T-helper 17 cell (primary cell): ENCODE measurements at places on chromosomes 5 and 9. TPM values are rescaled to one million over a fixed set of nuclear protein-coding genes. Genes with fewer than 3 reads are reported as not detected.

TAL2 gene
- total RNA-seq, result not detected

C9orf50 gene
- not detected for total RNA-seq

SUSD3 gene
- 62.3 TPM for total RNA-seq

ZMAT2 gene
- total RNA-seq, result 41.5 TPM

BTNL3 gene
- not detected for total RNA-seq

PCDHGA10 gene
- 0.18 TPM for total RNA-seq

GCNT1 gene
- 9.0 TPM for total RNA-seq

ADAMTSL1 gene
- not detected for total RNA-seq

TLX3 gene
- not detected for total RNA-seq

GARNL3 gene
- 2.0 TPM for total RNA-seq

CDX1 gene
- total RNA-seq, result not detected

PCDHB3 gene
- total RNA-seq, result not detected

SCGB3A1 gene
- total RNA-seq, result not detected

SPATA31A3 gene
- total RNA-seq, result not detected

GABRA1 gene
- 0.10 TPM for total RNA-seq

ENC1 gene
- 0.70 TPM for total RNA-seq

PRDM9 gene
- total RNA-seq, result not detected

EIF4E1B gene
- total RNA-seq, result not detected

TNFSF8 gene
- total RNA-seq, result 47.6 TPM

PCDHB9 gene
- total RNA-seq, result not detected

LCN1 gene
- not detected for total RNA-seq

CDH6 gene
- total RNA-seq, result not detected

FOXD1 gene
- not detected for total RNA-seq

SPINK13 gene
- not detected for total RNA-seq

HMCN2 gene
- total RNA-seq, result not detected

SLC6A18 gene
- total RNA-seq, result not detected

RORB gene
- not detected for total RNA-seq

TOMM5 gene
- 34.3 TPM for total RNA-seq

GAS1 gene
- total RNA-seq, result 0.42 TPM

LHX2 gene
- total RNA-seq, result not detected

CCDC69 gene
- 74.7 TPM for total RNA-seq

ZNF622 gene
- 42.7 TPM for total RNA-seq

FAM153A gene
- 10.9 TPM for total RNA-seq

SLC1A1 gene
- total RNA-seq, result 0.13 TPM

DCAF12 gene
- 14.8 TPM for total RNA-seq

SLC2A6 gene
- 1.5 TPM for total RNA-seq

OSTF1 gene
- total RNA-seq, result 95.1 TPM

PCDHGB3 gene
- 0.32 TPM for total RNA-seq

ARID3C gene
- total RNA-seq, result not detected

SLCO6A1 gene
- total RNA-seq, result not detected

FGF1 gene
- not detected for total RNA-seq

SNCAIP gene
- not detected for total RNA-seq

TEX48 gene
- total RNA-seq, result not detected

BTNL9 gene
- total RNA-seq, result not detected

CAMK4 gene
- total RNA-seq, result 139 TPM

SCGB3A2 gene
- total RNA-seq, result not detected

FBP2 gene
- not detected for total RNA-seq

POU5F2 gene
- total RNA-seq, result 2.9 TPM

OBP2B gene
- not detected for total RNA-seq

HEMGN gene
- 1.3 TPM for total RNA-seq

IFNK gene
- not detected for total RNA-seq

GPR150 gene
- 2.5 TPM for total RNA-seq

RGS7BP gene
- not detected for total RNA-seq

SLIT3 gene
- total RNA-seq, result not detected

C5orf52 gene
- not detected for total RNA-seq
